Activated CD4-positive, alpha-beta T cell treated with anti-CD3 and anti-CD28 coated beads, Interleukin-10, Interleukin-2, amounts not matched to agents 100 ng/mL and 50 ng/mL, durations not matched to agents 16 hours and 8 hours (primary cell): ENCODE measurements at places on chromosomes 12 and 14.

GRCh38 chr14:89175881-89176799 is 240.9 kb downstream of the FOXN3 start:
- no peak for DNase-seq

DNA sequence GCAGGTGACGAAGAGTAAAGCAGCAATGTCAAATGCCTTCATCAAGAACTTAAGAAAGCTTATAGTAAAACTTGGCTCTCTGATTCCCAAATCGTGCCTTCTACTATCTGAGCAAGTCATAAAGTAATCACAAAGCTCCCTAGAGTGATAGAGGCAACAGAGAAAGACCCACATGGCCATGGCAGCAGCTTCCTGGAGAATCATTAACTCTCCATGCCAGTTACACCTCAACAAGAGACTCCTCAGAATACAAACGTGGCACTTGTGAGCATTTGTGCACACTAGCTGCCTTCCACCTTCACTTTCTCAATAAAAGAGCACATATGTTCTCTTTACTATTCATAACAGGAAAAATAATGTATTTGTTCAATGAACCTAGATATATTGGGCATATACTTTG is 48.0 kb downstream of the PLCZ1 start:
- no peak for DNase-seq

GRCh38 chr14:99522457-99522891 is 41.3 kb downstream of the CCNK start:
- no peak for DNase-seq

DNA sequence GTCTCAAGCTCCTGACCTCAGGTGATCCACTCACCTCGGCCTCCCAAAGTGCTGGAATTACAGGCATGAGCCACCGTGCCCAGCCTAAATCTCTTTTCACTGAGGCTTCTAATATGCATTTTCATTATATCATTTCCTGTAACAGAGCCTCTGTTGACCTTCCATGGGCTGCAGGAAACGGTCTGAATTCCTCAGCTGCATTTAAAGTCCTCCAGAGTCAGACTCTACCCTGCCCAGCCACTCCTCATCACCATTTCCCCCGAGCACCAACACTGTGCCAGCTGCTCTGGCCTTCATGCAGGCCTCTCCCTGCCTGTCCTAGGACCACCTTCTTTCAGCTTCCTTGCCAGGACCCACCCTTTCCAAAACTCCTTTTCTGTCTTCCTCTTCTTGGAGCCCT is 9.8 kb upstream of the NFKBIA start:
- DNase-seq: no peak

- peak; percentile 22 for DNase-seq
These were observed 14.1 kb downstream of the GPX2 start for GRCh38 chr14:64928239-64929013.

GRCh38 chr12:75812271-75813018 is 219.1 kb downstream of the PHLDA1 start:
- DNase-seq: peak; percentile 56

- no peak for DNase-seq
These were observed 36.0 kb downstream of the SPTLC2 start for GRCh38 chr14:77580477-77580876.
